Naive thymus-derived CD4-positive, alpha-beta T cell (primary cell): ENCODE measurements at places on chromosomes 5 and 9. TPM values are rescaled to one million over a fixed set of nuclear protein-coding genes. Genes with fewer than 3 reads are reported as not detected.

Gene EGFL7
- 2.3 TPM for total RNA-seq

Gene TAF7
- 102 TPM for total RNA-seq

Gene PCDHGB7
- total RNA-seq = 0.13 TPM

Gene LCN12
- total RNA-seq = 2.6 TPM

GRCh38 chr5:163580516-163580915 is 75.1 kb downstream of the MAT2B start:
- H3K4me3 ChIP-seq = no peak overlapping the region
- no peaks in the 10 kb centered on the region for H3K4me1 ChIP-seq
- H3K27ac ChIP-seq = no peak overlapping the region
- H3K27me3 ChIP-seq = no peaks in the 10 kb centered on the region
- H3K36me3 ChIP-seq = no peaks in the 10 kb centered on the region

DNA sequence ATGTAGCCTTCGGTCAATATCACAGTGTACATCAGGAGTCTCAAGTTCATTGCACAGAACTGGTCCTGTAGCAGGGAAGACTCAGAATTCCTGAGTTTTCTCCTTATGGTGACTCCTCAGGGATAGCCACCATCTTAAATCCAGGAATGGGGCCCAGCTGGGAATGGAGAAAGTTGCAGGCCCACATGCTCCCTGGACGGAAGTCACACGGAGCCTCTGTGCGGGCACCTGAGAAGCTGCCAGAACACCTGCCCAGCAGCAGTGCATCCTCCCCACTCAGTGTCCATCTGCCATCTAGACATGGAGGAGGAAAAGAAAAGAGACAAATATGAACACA is 133.9 kb downstream of the SUSD1 start:
- H3K36me3 ChIP-seq = no peaks in the 10 kb centered on the region
- H3K27ac ChIP-seq = no peak overlapping the region
- H3K4me1 ChIP-seq = peaks cover 21% of the 10 kb centered on the region
- DNase-seq = no peak

DNA sequence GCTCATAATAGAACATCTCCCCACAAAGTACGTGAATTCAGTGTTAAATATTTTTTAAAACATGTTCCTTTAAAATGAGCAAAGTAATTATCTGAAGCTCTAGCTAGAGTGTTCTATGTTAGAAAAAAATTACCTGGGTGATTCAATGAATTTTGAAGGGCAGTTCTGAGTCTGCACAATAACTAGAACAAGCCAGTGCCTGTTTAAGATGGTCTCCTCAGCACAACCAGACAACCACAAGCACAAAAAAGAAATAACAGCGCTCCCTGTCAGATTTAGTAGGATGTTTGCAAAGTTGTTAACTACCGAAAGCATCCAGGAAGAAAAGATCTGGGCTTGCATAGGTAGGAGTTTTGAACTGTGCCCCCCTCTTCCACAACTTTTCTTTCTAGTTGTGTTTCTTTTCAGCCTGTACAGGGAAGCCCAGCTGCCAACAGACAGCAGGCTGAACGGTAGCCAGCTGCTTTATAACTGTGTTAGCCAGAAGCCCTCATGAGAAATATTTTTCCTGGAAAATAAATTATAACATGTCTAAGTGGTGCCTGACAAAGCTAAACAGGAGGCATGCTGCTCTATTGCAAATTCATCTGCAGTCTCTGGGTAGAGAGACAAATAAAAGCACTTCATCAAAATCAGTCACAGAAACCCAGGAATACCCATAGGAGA is 1026.9 kb downstream of the MAT2B start:
- H3K4me3 ChIP-seq = no peak overlapping the region
- no peak for DNase-seq
- no peaks in the 10 kb centered on the region for H3K4me1 ChIP-seq
- no peaks in the 10 kb centered on the region for H3K36me3 ChIP-seq

- no peaks in the 10 kb centered on the region for H3K27me3 ChIP-seq
- H3K4me3 ChIP-seq = no peak overlapping the region
- DNase-seq = no peak
- H3K36me3 ChIP-seq = no peaks in the 10 kb centered on the region
- H3K4me1 ChIP-seq = no peaks in the 10 kb centered on the region
Measured at GRCh38 chr5:151264113-151264512, 11.1 kb downstream of the GM2A start.

DNA sequence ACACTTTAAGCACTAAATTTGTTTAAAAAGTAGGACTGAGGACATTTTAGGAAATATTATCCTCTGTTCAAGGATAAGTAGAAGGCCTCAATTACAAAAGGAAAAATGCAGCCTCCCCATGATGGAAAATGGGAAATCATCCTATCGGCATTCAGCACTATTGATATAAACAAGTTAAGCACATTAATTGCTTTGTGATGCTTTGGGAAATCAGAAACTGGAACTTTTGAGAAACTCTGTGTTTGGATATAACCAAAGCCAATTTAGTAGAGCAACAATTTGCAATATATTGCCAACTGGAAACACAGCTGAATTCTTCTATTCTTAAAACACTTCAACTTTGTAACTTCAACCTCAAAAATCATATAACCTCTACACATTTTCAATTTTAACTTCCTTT is 65.2 kb upstream of the PTGER4 start:
- no peaks in the 10 kb centered on the region for H3K27me3 ChIP-seq
- no peak for DNase-seq
- H3K4me1 ChIP-seq = peaks cover 13% of the 10 kb centered on the region
- H3K4me3 ChIP-seq = no peak overlapping the region

- peaks cover 17% of the 10 kb centered on the region for H3K4me1 ChIP-seq
- DNase-seq = no peak
Measured at GRCh38 chr9:126513159-126514036, 100.3 kb upstream of the LMX1B start.

- no peaks in the 10 kb centered on the region for H3K27me3 ChIP-seq
- H3K27ac ChIP-seq = no peak overlapping the region
- H3K36me3 ChIP-seq = no peaks in the 10 kb centered on the region
- no peak for DNase-seq
- H3K4me3 ChIP-seq = no peak overlapping the region
Measured at GRCh38 chr9:91118704-91119025, 243.1 kb downstream of the AUH start.
